ENCODE measurements at places on chromosomes 13 and 19. TPM values are rescaled to one million over a fixed set of nuclear protein-coding genes. Genes with fewer than 3 reads are reported as not detected.

GRCh38 chr13:79447741-79448140 lies 33.2 kb upstream of the NDFIP2 start:
- DNase-seq: no peak

DNA sequence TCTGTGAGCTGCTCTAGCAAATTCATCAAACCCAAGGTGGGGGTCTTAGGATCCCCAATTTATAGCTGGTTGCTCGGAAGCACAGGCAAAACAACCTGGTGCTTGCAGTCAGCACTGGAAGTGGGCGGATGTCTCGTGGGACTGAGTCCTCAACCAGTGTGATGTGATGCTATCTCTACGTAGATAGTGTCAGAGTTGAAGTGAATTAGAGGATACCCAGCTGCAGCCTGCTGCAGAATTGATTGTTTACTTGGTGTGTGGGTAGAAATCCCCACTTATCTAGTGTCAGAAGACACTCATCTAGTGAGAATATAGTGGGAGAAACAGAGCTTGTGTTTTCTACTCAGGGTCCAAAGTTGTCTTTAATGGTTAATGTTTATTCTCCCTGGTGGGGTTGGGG lies 63.3 kb downstream of the CBY2 start:
- DNase-seq: no peak

GRCh38 chr19:28363254-28363653 lies 849.7 kb downstream of the UQCRFS1 start:
- no peak for DNase-seq

DNA sequence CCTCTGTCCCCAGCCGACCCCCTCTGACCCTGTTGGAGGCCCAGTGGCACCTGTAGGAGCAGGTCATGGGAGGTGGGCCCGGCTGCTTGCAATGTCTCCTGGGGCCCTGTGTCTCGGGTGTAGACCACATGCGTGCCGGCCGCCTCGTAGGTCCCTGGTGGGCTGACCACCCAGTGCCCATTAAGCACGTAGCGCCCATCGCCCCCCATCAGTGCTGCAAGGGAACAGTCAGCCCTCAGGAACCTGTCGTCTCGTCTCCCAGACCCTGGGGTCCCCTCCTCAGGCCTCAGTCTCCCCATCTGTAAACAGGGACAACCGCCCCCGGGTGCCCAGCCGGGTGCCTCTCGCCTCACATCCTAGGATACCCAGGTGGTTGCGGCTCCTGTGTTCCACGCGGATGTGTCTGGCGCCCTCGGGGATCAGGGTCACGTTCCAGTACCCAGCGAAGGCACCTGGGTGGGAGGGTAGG lies 5.6 kb downstream of the ADAMTSL5 start:
- no peak for DNase-seq

GRCh38 chr19:15238639-15239155 lies 6.4 kb upstream of the EPHX3 start:
- no peak for DNase-seq

- DNase-seq: peak; percentile 93
Measured at GRCh38 chr19:48724796-48725753, 5.5 kb upstream of the MAMSTR start.

DNA sequence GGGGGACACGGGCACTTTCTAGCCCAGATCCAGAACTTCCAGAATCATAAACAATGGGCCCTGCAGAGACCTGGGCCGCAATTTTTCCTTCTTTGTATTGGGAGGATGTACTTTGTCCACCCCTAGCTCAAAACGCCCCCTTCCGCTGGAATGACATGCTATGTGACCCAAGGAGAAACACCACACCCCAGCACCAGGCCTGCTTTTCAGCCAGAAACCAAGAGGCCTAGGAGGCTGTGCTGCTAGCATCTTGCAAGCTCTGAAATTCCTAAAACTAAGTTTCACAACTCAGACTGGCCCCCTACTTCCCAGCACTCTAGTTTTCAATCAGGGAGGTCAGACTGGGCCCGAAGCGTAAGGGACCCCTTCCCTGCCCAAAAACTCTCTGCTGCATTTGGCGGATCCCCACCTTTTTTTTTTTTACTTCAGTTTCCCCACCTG lies 538 bp downstream of the LSM4 start:
- DNase-seq: no peak

GRCh38 chr19:14107581-14108461 lies 9.7 kb downstream of the PRKACA start:
- no peak for DNase-seq

The UBAC2 gene
- 76.6 TPM for polyA plus RNA-seq

The RNF225 gene
- polyA plus RNA-seq: not detected

Data from muscle of back (tissue), 13 donors.